Endodermal cell (in vitro differentiated cells): ENCODE measurements at places on chromosomes 5 and 9.

DNA sequence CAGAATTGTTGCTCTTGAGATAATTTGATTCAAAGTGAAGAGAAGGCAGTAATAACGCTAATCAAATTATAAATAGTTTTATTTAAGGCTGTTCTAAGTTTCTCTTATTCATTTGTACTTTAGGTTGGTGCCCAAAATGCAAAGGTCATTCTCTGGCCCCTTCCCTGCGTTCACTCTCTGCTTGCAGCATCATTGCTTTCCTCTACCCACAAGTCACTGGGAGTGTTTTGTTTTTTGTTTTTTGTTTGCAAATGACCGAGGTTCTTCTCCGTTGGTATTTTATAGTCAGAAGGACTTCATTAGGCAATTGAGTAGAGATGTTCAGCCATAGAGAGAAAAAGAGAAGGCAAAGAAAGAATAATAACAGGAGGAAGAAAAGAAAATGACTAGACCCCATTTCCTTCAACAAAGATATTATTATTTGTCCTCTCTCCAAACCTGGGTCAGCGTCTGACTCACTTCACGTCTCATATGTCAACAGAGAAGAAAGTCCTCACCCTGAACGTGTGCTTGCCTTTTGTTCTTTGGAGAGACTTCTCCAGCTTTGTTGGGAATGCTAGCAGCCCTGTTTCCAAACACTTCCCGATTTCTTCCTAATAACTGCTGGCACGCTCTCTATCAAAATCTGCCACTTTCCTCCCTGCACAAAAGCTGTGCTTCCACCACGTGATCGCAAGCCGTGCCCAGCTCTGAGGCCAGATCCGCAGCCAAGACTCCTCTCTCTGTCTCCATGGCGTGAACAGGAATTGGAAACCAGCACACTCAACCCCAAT lies 119.8 kb downstream of the EBF1 start:
- peak; percentile 68 for DNase-seq

- DNase-seq = peak; percentile 68
Measured at GRCh38 chr5:57779383-57780223, 297.0 kb upstream of the ACTBL2 start.

DNA sequence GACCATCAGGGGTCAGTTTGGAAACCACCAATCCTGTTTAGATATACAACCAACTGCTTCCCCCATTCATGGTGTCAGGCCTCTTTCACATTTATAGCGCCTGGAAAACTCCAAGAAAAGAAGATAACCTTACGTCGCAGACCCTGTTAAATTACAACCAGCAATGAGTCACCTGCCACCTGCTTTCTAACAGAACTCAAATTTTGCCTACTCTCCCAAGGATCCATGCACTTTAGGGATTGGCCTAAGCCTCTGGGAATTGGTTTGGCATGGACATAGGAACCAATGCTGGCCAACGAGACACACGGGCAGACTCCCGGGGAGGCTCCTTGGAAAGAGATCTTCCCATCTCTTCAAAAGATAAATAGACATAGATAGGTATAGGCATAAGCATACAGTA lies 87.0 kb downstream of the FEM1C start:
- no peak for DNase-seq

- no peak for DNase-seq
Measured at GRCh38 chr5:125574491-125575044, 828.1 kb upstream of the ZNF608 start.

DNA sequence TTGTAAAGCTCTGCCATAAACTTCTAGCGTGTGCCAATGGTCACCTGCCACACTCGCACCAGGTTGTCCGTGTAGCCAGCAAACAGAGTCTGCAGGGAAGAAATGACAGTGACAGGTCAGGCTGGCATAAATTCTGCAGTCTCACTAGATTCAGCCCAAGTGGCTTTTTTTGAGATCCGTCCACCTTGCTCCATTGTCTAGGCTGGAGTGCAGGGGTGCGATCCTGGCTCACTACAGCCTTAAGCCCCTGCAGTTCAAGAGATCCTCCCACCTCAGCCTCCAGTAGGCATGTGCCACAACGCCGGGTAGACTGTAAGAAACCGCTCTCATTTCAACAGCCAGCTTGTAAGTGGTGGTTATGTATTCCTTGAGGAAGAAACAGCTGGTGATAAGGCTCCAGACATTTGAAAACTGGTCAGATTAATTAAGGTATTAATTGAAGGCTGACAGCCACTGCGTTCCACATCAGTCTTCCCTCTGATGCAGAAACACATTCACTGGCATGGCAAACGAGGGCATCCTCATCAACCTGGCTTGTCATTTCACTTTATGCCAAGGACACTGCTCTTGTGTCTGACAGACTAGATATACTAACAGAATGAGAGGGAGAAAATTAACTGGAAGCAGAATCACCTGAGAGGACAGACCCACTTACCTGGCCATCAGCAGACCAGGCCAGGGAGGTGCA lies 6.6 kb downstream of the RACK1 start:
- no peak for DNase-seq

GRCh38 chr5:173458828-173459609 lies 130.8 kb upstream of the STC2 start:
- no peak for DNase-seq

DNA sequence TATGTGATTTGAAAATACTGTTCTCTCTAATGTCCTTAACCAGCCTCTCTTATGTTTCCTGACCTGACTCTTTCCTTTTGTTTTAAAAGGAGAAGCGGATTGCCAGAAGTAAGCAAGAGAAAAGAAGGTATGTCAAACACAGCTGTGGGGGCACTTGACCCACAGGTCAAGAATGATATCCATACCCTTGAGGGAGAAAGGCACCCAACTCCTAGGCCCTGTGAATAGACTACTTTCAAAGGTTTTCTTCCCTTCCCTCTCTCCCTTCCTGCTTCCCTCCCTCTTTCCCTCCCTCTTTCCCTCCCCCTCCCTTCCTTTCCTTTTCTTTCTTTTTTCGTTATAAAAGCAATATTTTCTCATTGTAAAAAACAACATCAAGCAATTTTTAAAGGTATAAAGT lies 306.8 kb downstream of the TRPM3 start:
- DNase-seq = no peak

- no peak for DNase-seq
Measured at GRCh38 chr5:98464737-98465330, 308.6 kb upstream of the RGMB start.

- no peak for DNase-seq
Measured at GRCh38 chr9:70614786-70615463, 200.5 kb upstream of the KLF9 start.

DNA sequence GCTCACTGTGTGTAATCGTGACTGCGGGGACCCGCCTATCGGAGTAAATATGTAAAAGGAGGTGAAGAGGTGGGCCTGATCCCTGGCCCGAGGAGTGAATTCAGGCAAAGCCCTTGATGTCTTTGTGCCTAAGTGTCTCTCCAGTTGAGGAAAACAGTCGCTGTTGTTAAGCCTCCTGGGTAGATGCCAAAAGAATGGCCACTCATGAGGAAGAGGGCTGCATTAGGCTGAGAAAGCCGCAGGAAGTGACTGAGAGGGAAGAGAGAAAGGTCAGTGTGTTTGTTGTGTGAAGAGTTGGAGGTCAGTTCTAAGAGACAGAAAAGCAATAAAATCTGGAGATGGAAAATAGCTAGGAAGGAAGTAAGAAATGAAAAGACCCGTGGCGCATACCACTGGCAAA lies 35.8 kb upstream of the PIP5K1B start:
- peak; percentile 59 for DNase-seq

- DNase-seq = no peak
Measured at GRCh38 chr5:88518131-88519016, 249.7 kb upstream of the TMEM161B start.
